GM12891 (cell line): ENCODE measurements at places on chromosomes 3 and 15.

- no peak for DNase-seq
Measured at GRCh38 chr3:70096376-70097066, 97.0 kb downstream of the SAMMSON start.

- DNase-seq: no peak
Measured at GRCh38 chr15:89115547-89115946, 27.3 kb downstream of the ABHD2 start.

- DNase-seq: no peak
Measured at GRCh38 chr3:71360764-71361163, 222.8 kb downstream of the FOXP1 start.

GRCh38 chr15:99506399-99506798, 59.4 kb upstream of the MEF2A start:
- DNase-seq: no peak

DNA sequence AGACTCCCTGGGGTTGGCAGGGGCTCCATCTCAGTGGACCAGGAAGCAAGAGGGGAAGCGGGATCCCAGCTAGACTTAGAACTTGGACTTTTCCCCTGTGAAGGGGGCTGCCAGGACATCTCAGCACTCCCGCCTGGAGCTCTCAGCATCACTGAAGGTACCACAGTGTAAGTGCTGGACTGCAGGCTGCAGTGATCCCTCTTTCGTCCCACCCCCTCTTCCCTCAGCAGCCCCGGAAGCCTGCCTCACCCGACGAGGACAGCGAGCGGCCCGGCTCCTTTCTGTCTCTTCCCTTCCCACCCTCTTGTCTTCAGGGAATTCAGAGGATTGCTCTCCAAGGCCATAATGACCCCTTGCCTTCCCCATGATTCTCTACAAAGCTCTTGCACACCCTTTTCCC, 94.4 kb downstream of the ANP32A start:
- DNase-seq: no peak

GRCh38 chr3:120928991-120929390, 21.0 kb downstream of the STXBP5L start:
- DNase-seq: no peak

GRCh38 chr3:130894130-130894985, 474 bp downstream of the ATP2C1 start:
- peak; percentile 18 for DNase-seq

GRCh38 chr3:172321035-172321434, 127.2 kb downstream of the GHSR start:
- DNase-seq: no peak

- no peak for DNase-seq
Measured at GRCh38 chr3:134772011-134772410, 23.0 kb upstream of the EPHB1 start.

DNA sequence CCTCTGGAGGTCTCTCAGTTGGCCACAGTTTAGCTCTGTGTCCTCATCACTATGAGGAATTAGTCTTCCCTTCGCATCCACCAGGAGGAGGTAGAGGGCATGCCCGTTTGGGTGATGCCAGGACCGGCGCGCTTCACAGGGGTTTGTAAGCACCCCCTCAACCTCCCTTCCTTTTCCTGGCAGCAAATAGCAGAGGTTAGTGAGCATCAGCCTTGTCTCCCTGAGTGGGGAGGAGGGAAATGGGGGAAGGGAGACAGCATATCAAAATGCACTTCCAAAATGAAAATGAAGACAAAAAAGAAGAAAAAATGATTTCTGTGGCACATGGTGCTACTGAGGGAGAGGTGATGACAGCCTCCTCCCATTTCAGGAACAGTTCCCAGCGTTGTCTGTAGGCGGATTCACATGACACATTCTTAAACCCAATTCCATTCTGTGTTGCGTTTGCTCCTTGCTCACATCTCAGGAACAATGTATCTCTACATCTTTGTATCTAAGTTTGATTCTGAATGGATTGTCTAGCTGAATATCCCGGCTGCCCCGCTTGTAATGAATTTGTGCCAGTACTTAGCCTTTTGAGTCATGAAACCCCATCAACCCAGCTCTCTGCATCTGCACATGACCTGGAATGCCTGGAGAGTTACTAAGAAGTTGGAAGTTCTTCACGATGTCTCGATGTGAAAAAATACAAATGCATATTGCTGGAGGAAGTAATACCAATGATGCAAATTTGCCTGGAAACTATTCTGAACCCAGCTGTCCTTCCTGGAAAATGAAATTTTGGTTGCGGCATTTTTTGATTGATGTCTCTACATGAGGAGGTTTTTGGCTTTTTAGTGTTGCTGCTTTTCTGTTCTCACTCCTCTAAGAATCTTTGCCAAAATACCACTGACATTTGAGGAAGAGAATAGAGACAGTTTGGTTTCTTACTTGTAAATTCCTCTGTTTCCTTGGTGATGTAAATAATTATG, 45.2 kb downstream of the TYRO3 start:
- DNase-seq: peak; percentile 43

DNA sequence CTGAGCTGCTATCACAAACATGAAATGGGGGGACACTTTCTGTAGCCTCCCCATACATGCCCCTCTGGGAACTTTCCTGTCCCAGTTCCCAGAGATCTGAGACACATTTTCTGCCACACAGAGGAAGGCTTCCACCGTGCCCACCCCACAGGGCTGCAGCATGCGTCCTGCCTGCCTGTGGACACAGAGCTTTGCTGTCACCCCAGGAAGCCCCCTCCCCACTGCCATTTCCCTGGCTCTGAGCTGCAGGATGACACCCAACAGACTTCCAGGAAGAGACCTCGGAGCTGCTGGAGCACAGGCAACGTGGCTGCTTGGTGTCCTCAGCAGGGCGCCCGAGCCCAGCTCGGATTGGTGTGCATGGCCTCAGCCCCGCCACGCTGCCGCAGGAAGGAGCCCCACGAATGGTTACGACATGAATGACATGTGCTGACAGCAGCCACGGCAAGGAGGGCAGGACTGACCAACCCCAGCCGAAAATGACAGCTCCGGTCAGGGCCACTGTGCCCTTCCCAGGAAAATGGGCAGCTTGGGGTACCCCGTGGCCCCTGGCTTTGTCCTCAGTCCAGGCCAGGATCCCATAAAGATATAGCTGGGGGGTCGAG, 81.3 kb downstream of the VGLL4 start:
- no peak for DNase-seq

DNA sequence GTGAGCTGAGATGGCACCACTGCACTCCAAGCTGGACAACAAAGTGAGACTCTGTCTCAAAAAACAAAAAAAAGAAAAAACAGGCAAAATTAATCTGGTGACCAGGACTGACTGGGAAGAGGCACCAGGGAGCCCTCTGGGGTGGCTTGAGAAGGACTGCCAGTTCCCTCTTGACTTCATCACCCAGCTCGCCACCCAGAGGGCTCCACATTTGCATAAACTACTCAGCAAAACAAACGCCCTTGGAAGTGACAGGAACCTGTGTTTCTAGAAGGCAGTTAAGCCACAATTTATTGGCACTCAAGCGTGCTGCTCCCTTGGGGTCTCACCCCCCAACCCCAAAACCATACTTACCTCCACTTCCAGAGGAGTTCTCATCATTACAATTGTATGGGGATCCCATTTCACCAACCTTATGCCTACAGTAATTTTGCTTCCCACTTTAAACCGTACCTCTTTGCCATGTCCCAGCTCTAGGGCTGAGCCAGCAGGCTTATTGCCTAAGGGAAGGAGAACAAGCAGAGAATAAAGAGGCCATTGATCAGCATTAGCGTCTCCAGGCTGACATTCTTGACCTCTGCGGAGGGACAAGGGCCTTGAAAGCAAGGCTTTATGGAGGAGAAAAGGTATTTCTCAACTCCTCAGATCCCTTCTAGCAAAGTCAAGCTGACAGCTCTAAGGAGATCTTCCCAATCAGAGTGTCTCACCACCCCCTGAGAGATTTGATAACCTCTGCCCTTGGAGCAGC, 357.4 kb downstream of the SHQ1 start:
- DNase-seq: no peak

DNA sequence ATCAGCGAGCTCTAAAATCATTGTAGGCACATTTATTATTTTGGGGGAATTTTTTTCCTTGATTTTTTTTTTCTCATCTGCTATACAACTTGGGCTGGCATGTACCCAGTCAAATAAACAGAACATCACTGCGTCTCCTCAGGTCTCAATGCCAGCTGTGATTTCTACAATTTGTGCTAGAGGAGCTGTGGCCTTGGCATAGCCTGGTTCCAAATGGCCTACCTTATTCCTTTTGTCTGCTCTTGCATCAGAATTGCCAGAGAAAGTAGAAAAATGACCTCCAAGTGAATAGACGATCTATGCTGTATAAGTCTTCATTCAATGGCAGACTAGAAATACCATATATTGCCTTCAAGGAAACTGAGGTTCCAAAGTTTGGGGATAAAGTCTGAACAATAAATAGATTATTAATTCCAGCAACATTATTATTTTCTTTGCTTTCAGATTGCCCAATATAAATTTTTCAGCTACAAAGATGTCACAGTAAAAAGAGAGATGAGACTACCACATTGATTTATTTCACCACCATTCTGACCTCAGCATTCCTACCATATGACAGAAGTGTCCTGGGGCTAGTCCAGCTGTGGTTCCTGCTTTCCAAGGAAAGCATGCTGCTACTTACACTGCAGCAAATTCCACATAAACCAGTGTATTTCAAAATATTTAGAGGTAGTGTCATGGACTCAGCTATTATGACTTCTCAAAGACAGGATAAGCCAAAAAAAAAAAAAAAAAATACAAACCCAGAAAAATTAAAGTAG, 493.9 kb upstream of the ZNF385D start:
- no peak for DNase-seq

- no peak for DNase-seq
Measured at GRCh38 chr3:157059181-157059580, 100.8 kb downstream of the CCNL1 start.

DNA sequence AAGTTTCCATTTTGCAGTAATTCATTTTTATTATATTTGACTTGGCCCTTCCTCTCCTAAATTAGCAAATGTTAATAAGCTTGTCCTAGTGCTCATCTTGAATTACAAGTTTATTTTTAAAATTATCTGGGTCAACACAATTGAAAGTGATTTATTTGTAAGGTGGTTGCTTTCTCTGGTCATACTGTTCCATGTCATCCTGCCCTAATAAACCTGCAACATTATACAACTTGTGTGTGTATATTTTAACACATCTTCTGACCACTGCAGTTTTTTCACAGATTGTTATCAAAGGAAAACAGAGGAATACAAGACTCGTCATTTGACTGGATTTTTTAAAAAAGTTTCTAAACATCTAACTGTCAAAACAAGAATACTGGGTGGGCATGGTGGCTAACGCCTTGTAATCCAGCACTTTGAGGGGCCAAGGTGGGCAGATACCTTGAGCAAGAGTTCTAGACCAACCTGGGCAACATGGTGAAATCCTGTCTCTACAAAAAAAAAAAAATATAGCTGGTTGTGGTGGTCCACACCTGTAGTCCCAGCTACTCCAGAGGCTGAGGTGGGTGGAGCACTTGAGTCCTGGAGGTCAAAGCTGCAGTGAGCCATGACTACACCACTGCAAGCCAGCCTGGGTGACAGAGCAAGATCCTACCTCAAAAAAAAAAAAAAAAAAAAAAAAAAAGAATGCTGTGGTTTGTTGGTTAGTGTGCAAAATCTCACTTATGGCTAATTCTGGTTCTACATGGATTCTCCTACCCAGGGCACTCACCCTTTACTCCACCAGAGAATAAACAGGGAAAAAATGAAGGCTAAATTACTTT, 5.0 kb upstream of the LRRFIP2 start:
- DNase-seq: no peak

DNA sequence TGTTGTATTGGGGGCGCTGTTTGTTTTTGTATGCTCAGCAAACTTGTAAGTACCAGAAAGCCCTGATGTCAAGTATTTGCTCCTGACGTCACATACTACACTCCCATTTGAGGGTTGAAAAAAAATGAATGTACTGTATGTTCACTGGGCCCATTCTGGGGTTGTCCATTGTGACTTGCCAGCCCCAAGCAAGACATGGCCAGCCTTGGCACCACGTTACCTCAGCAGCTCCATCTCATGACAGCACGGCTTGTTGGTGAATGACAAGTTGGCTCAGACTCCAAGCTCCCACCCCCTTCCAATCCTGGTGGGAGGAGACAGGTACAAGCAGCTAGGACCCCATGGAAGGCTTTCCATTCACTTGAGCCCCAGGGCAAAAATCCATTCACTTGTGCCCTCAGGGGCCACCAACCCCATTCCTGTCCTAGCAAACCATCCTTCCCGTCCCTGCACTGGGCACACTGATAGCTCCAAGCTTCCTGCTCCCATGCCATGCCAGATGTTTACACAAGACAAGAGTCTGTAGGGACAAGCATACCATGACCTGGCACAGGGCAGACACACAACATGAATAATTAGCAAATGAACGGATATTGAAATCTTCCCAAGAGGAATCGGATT, 1.6 kb downstream of the PHGR1 start:
- DNase-seq: no peak

- no peak for DNase-seq
Measured at GRCh38 chr3:33380653-33381052, 59.6 kb downstream of the UBP1 start.

DNA sequence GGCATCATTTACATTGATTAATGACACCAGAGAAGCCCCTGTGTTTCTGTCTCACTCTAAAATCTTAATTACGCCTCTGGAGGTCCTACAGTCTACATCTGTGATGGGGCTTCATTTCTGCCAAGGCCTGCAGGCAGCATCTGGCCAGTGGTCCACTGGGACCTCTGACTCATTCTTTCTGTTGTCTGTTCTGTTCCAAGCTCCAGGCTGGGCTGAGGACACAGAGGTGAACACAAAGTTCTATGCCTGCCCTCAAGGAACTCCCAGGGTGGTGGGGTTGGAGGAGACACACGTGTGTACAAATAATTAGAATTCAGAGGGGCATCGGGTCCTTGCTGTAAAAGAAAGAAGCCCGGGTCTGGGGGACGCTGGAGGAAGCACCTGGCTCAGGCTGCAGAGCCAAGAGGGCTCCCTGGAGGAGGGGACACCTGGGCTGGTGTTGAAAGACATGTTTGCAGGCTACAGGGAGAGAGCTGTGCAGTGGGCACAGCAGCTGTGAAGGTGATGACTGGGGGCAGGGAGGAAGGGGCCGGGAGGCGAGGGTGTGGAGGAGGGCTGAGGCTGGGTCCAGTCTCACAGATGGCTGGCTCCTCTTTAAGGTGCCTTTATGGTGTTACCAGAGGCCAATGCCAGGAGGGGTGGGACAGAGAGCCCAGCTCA, 103.3 kb upstream of the PRR23E start:
- DNase-seq: no peak

DNA sequence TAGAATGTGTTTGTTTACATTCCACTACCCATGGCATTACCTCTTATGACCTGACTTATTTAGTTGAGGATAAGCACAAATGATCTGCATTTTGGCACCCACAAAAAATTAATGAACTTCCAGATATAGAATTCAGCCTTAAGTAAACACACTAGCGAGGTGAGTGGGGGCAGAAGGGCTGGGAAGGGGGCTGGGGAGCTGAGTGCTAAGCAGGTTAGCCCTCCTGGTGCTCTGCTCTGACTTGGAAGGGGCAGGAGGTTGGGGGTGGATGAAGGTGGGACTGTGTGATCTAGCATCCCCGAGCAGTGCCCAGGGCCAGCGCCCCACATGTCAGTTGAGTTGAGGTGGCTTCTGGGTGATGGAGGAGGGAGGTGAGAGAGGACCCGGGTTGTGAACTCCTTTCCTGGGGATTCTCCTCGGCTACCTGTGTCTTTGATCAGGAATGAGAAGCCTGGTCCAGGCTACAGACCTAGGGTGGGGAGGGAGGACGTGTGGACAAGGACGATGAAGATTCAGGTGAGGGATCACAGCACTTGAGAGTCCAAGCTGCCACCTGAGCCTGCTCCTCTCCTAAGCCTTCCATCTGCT, 178.6 kb upstream of the SMAD3 start:
- no peak for DNase-seq
